ENCODE measurements at places on chromosomes 11 and 22. TPM values are rescaled to one million over a fixed set of nuclear protein-coding genes. Genes with fewer than 3 reads are reported as not detected.

GRCh38 chr11:129866311-129866710 lies 29.1 kb downstream of the NFRKB start:
- DNase-seq, result no peak

Gene SLC17A6
- total RNA-seq, result not detected

Gene CHRNA10
- not detected for total RNA-seq

- no peak for DNase-seq
These were observed 61.4 kb downstream of the LIF start for GRCh38 chr22:30185129-30185528.

Gene CDON
- 219 TPM for total RNA-seq

DNA sequence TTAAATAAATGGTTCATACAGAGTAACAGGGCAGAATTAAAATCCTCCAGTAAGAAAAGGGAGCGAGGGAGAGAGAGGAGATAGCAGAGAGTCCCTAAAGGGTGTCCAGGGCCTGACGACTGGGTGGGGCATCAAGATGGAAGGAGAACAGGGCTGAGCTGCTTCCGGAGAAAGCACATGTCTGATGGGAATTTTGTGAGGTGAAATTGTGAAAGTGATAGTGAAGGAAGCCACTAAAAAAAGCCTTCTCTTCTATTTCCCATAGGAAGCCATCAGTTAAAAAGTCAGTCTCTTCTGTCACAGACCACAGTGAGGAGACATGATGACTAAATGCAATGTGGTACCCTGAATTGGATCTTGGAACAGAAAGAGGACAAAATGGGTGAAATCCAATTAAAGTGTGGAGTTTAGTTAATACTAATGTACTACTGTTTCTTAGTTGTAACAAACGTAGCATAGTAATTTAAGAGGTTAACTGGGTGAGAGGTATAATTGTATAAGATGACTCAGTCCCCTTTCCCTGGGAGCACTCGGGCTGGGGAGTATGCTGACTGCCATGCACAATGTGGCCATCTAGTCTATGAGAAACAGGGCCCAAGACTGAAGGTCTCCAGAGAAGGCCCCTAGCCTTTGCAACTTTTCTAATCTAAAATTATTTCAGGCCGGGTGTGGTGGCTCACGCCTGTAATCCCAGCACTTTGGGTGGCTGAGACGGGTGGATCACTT lies 29.5 kb upstream of the FCHSD2 start:
- no peak for DNase-seq

GRCh38 chr22:19757985-19758895 lies 2.3 kb upstream of the TBX1 start:
- no peak for DNase-seq

DNA sequence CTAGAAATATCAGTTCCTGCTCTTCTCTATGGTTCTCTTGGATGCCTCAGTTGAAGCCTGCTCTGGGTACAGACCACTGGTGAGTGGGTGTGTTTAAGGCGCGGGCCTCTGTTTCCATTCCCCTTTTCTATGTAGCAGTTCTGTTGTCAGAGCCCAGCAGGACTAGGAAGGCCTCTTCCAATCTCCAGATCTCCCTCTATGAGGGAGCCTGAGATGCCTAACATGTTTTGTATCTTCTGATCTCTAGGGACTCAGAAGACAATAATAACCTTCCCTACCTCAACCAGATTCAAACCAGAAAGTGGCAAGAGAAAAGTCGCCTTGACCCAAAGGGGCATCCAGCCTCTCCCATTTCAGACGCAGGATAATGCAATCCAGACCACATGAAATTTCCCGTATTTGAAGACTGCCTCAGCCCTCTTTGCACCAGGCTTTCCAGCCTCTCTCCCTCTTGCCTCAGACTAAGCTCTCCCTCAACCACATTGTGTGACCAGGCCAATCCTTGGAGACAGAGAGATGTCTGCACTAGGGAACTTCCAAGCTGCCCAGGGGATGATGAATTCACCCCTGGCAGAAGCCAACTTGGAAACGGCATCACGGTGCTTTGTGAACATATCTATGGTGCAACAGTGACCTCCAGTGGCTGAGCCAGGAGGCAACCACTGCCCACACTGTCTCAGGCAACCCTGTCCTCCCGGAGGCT lies 150.1 kb upstream of the UBASH3B start:
- peak; percentile 86 for DNase-seq

DNA sequence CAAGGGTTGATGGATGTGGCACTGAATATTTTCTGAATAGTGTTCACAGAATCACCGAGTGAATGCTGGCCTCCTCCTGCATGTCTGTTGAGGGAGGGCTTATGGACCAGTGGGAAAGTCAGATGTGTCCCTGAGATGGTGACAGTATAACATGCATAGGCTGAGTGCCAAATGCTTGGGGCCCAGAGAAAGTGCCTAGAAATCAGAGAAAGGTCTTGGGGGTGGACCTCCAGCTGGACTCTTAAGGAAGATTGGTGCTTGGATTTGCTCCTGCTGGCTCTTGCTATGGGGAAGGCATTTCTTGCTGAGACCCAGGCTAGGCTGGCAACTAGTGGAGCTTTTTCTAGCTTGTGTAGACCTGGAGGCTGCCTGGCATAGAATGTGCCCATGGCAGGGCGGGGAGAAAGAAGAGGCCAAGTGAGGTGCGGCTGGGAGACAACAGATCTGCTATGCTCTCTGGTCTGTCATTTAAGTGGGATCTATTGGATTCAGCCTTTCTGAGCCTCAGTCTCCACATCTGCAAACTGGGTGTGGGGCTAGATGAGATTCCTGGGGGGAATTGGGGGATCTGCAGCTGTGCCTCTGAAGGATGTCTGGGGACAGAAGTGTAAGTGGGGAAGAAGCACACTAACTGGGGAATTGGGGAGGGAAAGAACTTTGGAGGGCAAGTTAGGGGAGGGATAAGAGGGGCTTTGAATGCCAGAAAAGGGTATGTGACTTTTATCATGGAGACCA lies 27.4 kb downstream of the ZNRF3 start:
- DNase-seq, result no peak

DNA sequence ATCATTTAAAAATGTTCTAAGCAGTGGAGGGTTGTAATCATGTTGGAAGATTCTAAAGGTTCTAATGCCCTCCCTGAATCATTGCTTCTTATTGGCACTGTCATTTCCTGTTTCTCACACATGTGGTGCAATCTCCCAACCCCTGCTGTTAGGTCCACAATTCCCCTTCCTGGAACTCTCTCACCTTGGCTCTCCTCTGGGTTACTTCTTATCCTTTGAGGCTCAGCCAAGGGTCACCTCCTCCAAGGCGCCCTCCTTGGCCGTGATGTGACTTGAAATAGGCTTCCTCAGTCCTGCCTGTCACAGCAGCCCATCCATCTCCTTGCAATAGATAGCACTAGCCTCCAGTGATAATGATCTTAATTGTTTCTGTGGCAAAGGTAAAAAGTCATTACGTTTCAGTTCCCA lies 149.8 kb downstream of the TTC17 start:
- no peak for DNase-seq
